Fibroblast of the aortic adventitia (primary cell): ENCODE measurements at places on chromosomes 7 and 10. TPM values are rescaled to one million over a fixed set of nuclear protein-coding genes. Genes with fewer than 3 reads are reported as not detected.

- no peak for DNase-seq
Measured at GRCh38 chr10:124279298-124279697, 139.4 kb downstream of the OAT start.

DNA sequence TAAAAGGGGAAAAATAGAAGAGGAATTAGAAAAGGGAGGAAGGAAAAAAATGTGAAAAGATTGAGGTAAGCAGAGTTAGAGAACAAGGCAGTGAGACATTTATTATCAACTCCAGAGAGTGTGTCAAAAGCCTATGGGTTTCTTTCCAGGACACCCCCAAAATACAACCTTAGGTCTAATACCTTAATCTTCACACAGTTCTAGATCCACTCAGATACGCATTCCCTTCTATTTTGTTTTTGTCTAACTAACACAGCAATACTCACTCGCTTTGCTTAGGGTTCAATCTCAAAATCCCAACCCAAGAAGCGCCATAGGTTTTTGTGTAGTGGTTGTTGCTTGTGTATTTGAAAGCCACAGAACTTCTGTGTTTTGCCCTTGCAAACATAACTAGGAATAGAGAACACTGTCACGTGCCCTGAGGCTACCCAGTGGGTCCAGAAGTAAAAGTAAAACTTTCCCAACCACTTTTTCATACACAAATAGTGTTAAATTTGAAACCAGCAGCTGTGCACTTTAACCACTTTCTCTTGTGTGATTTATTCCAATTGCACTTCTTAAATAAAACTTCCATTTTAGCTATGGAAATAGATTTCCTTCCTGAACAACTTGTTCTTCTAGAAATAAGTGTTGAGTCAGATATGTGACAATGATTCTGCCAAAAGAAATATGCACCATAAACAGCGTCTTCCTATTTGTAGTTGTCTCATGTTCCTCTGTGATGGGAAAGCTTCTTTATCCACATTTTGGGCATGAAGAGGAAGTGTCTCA is 414.7 kb upstream of the GHITM start:
- no peak for DNase-seq

The ASB4 gene
- not detected in 2 replicates for total RNA-seq

GRCh38 chr10:86579883-86580520 is 58.4 kb upstream of the WAPL start:
- no peak for DNase-seq

DNA sequence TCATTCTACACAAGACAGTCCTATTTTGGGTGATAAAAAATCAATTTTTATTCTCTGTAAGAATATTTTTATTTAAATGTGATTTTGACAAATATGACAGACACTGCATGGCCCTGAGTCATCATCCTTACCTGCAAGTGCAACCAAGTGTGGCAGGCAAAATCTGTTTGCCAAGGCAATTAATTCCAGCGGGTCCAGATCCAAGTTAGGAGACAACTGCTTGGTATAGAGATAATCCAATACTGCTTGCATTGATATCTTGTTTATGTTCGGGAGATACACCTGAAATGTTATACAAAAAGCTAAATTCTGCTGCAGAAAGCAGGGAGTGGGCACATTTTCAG is 66.2 kb downstream of the RHOBTB1 start:
- no peak for DNase-seq

- peak; percentile 52 for DNase-seq
Measured at GRCh38 chr7:77866786-77867536, 68.4 kb downstream of the PHTF2 start.

DNA sequence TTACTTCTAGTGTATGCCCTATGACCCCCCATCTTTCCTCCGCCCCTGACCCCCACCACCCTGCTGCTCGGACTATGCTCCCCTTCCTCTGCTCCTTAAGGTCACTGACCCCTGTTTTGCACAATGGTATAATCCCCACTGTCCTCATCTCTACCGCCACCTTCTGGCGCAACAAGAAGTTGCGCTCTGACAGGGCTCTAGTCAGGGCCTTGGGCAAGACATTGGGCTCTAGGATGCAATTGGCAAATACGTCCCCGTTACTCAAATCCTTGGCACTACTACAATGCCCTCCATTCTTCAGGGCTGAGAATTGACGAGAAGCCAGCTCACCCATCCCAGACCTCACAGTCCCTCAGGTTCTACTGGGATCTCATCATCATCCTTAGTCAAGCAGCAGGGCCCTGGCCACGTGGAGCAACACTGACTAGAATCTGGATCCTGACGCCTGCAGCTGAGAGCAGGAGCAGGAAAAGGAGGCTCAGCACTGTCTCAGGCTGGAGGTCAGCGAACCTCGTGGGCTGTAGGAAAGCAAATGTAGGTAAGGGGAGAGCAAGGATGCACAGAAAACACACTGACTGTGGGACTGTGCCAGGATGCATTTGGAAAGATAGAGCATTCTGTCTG is 10.6 kb downstream of the LRIT2 start:
- no peak for DNase-seq

DNA sequence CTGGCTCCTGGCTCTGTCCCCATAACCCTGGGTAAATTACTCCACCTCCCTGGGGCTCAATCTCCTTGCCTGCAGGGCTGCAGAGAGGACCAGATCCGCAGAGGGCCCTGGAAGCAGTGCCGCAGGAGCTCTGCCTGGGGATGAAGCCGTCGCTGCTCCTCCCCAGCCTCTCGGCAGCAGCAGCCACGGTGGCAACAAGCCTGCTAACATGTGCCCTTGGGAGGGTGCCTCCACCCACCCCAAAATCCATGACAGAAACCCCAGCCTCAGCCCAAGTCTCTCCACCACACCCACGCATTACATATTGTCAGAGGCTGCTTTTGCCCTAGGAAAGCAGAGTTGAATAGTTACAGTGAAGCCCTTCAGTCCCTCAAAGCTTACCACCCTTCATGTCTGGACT is 486.4 kb upstream of the FOXK1 start:
- no peak for DNase-seq
